ENCODE measurements at places on chromosomes 4 and X.

GRCh38 chr4:176882206-176882605 lies 89.5 kb upstream of the VEGFC start:
- no peaks in the 10 kb centered on the region for H3K36me3 ChIP-seq
- H3K27me3 ChIP-seq: no peaks in the 10 kb centered on the region
- H3K27ac ChIP-seq: no peak overlapping the region
- DNase-seq: no peak

DNA sequence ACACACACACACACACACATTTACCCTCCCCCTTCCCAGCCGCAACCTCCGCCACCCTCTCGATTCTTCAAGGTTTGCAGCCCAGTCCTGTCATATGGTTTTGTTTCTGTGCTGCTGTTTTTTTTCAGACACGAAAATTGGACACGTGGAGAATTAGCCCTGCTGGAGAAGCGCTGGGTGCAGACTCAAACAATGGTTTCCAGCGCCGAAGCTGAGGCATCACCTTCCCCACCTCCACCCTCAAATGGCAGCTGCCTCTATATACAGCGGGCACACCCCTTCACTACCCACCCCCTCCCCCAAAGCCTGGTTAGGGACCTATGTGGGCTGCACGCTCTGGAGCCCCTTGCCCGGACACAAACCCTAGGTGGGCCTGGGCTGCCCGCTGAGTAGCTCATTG lies 87.9 kb downstream of the BCOR start:
- peaks cover 25% of the 10 kb centered on the region for H3K4me1 ChIP-seq
- H3K27ac ChIP-seq: no peak overlapping the region
- H3K27me3 ChIP-seq: peaks cover 28% of the 10 kb centered on the region
- H3K36me3 ChIP-seq: no peaks in the 10 kb centered on the region
- DNase-seq: no peak

DNA sequence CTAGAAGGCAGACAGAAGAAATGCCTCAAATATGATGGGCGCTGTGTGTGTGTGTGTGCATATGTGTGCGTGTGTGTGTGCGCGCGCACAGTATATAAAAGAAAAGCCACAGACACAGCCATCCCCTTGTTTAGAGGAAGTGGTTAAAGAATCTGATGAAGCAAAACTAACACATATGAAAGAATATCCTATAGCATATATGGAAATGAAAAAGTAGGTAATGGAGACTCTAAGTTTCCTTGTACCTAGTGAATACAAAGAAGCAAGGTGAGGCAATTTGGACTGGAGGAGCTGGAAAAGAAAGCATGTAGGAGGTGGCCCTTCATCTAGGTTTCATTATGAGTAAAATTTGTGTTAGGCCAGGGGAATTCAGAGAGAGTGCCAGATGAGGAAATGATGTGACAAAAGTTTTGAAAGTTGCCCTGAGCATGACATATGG lies 58.6 kb upstream of the MCF2 start:
- no peak overlapping the region for H3K4me3 ChIP-seq
- no peak for DNase-seq
- no peaks in the 10 kb centered on the region for H3K27me3 ChIP-seq
- H3K4me1 ChIP-seq: no peaks in the 10 kb centered on the region
- H3K36me3 ChIP-seq: peaks cover 11% of the 10 kb centered on the region
- H3K27ac ChIP-seq: no peak overlapping the region

GRCh38 chr4:9847968-9848748 lies 66.7 kb downstream of the DRD5 start:
- no peak for DNase-seq
- no peak overlapping the region for H3K4me3 ChIP-seq
- peaks cover 23% of the 10 kb centered on the region for H3K27me3 ChIP-seq
- no peaks in the 10 kb centered on the region for H3K36me3 ChIP-seq

DNA sequence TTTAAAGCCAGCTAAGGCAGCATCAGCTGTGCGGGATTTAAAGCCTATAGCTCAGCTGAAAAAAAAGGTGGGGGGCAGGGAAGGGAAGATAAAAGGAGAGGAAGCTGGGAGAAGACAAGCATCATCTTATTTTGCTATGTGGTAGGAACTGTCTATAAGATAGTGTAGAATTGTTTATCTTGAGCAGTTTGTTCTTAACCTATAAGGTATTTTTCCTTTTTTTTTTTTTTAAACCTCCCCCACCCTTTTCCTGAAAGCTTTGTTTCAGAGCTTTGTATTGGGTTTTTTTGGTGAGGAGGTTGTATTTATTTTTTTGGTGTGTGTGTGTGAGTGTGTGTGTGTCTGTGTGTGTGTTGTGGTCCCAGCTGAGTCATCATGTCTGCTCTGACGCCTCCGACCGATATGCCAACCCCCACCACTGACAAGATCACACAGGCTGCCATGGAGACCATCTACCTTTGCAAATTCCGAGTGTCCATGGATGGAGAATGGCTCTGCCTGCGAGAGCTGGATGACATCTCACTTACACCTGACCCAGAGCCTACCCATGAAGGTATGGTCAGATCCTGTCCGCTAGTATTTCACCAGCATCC lies 531 bp downstream of the RUFY3 start:
- H3K27me3 ChIP-seq: no peaks in the 10 kb centered on the region
- DNase-seq: no peak
- peak overlapping the region; percentile 88 for H3K4me3 ChIP-seq
- H3K4me1 ChIP-seq: peaks cover 28% of the 10 kb centered on the region
- peak overlapping the region; percentile 85 for H3K27ac ChIP-seq
- H3K36me3 ChIP-seq: peaks cover 7% of the 10 kb centered on the region

DNA sequence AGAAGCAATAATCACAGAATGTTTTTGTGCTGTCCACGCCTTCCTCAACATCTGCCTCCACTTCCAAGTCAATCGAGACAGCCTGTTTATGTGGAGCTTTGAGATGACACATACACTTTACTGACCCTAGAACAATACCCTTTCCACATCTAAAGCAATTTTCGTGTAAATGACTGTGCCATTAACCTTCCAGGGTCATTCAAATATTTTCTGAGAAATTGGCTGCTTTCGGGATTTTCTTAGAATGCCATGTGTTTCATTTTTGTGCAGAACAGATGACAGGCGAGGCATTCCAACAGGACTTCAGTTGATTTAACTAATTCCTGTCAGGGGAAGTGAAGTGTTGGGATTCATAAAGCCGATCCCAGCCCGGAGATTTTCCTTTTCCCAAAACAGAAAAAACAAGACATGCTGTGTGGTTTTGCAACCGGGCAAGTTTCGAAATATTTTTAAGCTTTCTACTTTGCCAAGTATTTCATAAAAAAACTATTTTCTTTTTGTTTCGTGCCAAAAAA lies 73.9 kb downstream of the SORBS2 start:
- H3K36me3 ChIP-seq: no peaks in the 10 kb centered on the region
- DNase-seq: no peak
- H3K4me1 ChIP-seq: peaks cover 33% of the 10 kb centered on the region
- no peak overlapping the region for H3K4me3 ChIP-seq
- H3K27me3 ChIP-seq: no peaks in the 10 kb centered on the region
- no peak overlapping the region for H3K27ac ChIP-seq

GRCh38 chrX:18961686-18962085 lies 22.2 kb downstream of the PHKA2 start:
- H3K4me3 ChIP-seq: no peak overlapping the region
- no peaks in the 10 kb centered on the region for H3K27me3 ChIP-seq
- H3K36me3 ChIP-seq: peaks cover 5% of the 10 kb centered on the region
- H3K27ac ChIP-seq: no peak overlapping the region
- H3K4me1 ChIP-seq: peaks cover 6% of the 10 kb centered on the region

GRCh38 chrX:102846544-102847236 lies 90.4 kb upstream of the RAB40AL start:
- H3K27ac ChIP-seq: no peak overlapping the region
- no peak for DNase-seq
- H3K4me1 ChIP-seq: no peaks in the 10 kb centered on the region
- no peaks in the 10 kb centered on the region for H3K36me3 ChIP-seq
- no peaks in the 10 kb centered on the region for H3K27me3 ChIP-seq

DNA sequence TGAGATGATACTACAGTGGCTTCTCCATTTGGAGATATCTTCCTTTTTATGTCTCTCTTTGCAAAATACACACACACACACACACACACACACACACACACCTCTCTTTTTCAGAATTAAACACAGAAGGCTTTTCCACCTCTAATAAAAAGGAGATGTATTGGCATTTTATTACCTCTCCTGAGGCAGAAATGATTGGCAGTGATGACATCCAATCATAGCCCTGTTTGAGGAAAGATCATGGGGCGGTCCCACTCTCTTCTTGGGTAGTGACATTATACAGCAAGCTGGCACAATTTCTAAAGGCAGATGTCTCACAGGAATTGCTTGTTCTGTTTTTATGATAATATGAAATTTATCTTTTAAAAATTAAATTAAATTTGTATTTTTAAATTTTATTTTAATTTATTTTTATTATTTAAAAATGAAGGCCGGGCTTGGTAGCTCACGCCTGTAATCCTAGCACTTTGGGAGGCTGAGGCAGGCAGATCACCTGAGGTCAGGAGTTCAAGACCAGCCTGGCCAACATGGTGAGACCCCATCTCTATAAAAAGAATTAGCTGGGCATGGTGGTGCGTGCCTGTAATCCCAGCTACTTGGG lies 15.6 kb downstream of the CHRNA9 start:
- DNase-seq: no peak
- H3K27ac ChIP-seq: no peak overlapping the region
- no peak overlapping the region for H3K4me3 ChIP-seq

GRCh38 chr4:148716431-148717052 lies 274.3 kb upstream of the NR3C2 start:
- H3K27me3 ChIP-seq: no peaks in the 10 kb centered on the region
- H3K36me3 ChIP-seq: no peaks in the 10 kb centered on the region
- DNase-seq: no peak
- H3K4me3 ChIP-seq: no peak overlapping the region

DNA sequence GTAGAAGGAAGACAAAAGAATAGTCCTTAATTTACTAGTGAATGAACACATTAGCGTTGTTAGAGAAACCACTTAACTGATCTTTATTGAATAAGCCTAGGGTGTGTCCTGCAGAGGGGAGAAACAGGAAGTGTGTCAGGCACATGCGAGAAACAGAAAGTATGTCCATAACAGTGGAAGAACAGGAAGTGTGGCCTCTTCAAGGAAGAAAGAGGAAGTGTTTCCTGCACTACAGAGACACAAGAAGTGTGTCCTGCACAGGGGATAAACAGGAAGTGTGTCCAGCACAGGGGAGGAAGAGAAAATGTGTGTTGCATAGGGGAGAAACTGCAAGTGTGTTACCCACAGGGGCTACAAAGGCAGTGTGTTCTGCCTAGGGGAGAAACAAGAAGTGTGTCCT lies 539.6 kb upstream of the PRKX start:
- DNase-seq: no peak
- no peaks in the 10 kb centered on the region for H3K36me3 ChIP-seq

- peak within 1 kb of the TSS; percentile 88 for H3K4me3 ChIP-seq
- DNase-seq: peak; percentile 92
- H3K27me3 ChIP-seq: peaks cover 12% of the 10 kb centered on the region
- H3K27ac ChIP-seq: peak within 1 kb of the TSS; percentile 96
Observed at GRCh38 chr4:48016141-48017107, at the start of the genes CNGA1 and NIPAL1. Gene CNGA1, minus strand, starts transcription at chr4:48016681. Its CDS starts 63,992 bp downstream, at chr4:47952689. Gene NIPAL1, plus strand, starts transcription at chr4:48016772. Its CDS starts 68 bp downstream, at chr4:48016840.

GRCh38 chrX:22314211-22314610 lies 41.5 kb downstream of the CBLL2 start:
- H3K4me3 ChIP-seq: no peak overlapping the region
- H3K36me3 ChIP-seq: no peaks in the 10 kb centered on the region
- H3K27me3 ChIP-seq: no peaks in the 10 kb centered on the region
- no peak for DNase-seq

DNA sequence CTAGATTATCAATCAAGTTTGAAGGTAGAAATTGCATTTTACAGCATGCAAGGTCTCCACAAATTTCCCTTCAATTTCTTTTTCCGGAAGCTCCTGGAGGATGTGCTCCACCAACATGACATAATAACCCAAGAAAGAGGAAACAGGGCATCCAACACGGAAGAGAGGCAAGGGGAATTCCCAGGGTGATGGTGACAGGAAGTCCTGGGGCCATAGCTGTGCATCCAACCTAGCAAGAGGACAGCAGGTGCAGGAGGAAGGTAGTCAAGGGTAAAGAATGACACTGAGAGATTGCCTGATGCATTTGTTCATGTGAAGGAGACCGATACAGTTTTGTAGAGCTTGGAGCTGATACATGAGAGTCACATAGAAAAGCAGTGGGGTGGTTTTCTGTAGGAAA lies 115.7 kb upstream of the LSM6 start:
- DNase-seq: no peak
- H3K27me3 ChIP-seq: peaks cover 9% of the 10 kb centered on the region
- H3K4me3 ChIP-seq: no peak overlapping the region
- no peaks in the 10 kb centered on the region for H3K4me1 ChIP-seq
